ENCODE measurements at places on chromosomes 1 and 21.

- DNase-seq, result no peak
Measured at GRCh38 chr1:244336232-244336899, 115.3 kb downstream of the ADSS2 start.

- no peak for DNase-seq
Measured at GRCh38 chr1:100145116-100145515, 12.2 kb downstream of the TRMT13 start.

GRCh38 chr1:156119503-156120209, 5.1 kb downstream of the LMNA start:
- DNase-seq, result no peak

GRCh38 chr1:47830641-47831333, 166.4 kb downstream of the TRABD2B start:
- no peak for DNase-seq

- DNase-seq, result no peak
Measured at GRCh38 chr1:202619505-202619904, 90.7 kb downstream of the SYT2 start.

DNA sequence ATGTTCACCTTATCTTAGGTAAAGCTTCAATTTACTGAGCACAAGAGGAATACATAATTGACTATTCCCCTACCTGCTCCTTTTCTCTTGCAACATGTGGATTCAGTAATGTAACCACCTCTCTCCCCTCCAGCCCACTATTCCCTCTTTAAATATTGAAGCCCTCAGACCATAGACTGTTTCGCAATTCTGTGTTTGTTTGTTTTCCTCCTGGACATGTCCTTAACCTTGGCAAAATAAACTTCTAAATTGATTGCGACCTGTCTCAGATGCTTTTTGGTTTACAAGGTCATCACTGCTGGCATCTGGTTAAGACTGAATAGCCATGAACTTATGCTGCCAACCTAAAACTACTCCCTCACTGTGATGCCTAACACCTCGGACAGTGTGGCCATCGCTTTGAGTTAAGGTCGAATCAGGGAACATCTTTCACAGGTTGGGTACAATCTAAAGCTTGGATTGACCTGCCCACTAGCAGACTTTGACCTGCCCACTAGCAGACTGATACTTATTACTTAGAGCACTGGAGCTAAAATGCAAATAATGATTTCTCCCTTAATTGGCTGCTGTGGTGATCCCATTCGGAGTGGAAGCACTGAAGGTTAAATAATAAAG, 10.2 kb upstream of the CDC42BPA start:
- no peak for DNase-seq

GRCh38 chr1:65846866-65847265, 54.2 kb downstream of the PDE4B start:
- no peak for DNase-seq

DNA sequence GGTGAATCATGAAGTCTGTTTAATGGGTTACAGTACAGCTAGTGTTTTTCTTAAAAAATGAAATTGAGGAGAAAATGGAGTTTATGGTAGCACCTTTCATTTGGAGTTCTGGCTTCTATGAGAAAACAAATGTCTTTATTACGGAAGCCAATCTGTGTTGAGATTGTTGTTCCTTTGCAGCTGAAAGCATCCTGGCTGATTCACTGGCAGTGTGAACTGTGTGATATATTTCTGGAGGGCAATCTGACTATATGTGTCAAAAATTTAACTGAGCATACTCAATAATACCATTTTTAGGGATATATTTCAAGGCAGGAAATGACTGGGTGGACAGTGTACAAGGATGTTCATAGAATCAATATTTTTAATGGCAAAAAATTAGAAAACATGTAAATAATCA, 46.6 kb upstream of the LYST start:
- DNase-seq, result no peak

GRCh38 chr1:30879126-30879786, 29.3 kb downstream of the SDC3 start:
- DNase-seq, result no peak

DNA sequence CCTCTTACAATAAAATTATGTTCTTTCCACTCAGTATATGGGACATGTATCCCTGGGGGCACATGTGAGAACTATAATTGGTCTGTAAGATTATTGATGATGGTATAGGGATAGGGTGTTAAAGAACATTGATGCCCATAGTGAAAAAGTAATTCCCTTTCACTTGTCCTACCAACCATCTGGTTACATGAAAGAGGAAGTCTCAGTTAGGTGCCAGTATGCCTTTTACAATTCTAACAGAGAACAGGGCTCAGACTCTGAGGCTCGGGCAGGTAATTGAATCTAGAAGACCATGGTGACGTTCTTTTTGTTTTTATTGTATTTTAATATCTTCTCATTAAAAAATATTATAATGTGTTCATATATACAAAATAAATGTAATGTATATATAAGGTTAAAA, 113.6 kb downstream of the FGGY start:
- DNase-seq, result no peak

DNA sequence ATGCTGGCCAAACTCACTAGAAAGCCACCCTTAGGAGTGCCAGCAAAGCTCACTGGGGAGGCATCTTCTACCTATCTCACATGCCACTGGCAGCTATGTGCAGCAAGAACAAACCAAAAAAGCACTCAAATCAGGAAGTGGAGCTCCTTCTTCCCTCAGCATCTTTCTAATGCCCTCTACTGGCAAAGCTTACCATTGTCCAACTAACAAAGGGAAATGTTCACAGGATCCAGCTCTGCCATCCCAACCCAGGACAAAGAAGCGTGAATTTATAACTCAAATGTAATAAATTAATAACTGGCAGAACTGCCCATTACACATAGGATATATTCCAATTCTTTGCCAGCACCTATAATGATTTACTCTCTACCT, 38.9 kb downstream of the LEPR start:
- DNase-seq, result no peak

DNA sequence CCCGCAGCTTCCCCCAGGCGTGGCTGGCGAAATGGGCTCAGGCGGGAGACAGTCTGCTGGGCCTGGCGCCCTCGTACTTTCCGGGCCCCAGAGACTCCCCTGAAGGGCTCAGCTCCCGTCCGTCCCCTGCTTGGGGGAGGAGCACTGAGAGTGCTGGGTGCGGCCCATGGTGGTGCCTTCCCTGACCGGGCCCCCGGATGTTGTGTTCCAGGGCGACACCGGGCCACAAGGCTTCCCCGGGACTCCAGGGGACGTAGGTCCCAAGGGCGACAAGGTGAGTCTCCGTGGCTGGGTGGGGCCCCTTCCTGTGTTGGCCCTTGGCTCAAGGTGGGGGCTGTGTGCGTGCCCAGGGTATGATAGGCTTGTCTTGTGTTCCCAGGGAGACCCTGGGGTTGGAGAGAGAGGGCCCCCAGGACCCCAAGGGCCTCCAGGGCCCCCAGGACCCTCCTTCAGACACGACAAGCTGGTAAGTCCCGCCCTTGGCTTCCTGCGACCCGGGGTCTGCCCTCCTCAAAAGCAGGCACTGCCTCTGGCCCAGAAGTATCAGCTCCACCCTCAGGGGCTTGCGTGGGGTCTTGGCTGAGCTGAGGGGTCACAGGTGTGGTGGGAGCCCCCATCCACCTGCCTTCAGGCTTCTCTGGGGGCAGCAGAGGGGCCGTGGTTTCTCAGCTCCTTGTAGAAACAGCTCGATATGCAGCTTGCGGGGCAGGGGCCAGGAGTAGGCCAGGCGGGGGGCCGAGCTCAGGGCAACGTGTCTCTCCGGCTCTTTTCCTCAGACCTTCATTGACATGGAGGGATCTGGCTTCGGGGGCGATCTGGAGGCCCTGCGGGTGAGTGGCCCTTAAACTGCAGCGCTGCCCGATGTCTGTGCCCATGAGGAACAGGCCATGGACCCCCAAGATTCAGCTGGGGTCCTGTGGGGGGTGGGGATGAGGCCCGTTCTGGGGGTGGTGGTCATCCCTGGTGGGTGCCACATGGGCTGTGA, 62.3 kb downstream of the SLC19A1 start:
- DNase-seq, result no peak

GRCh38 chr1:38787041-38787440, 72.5 kb downstream of the RRAGC start:
- no peak for DNase-seq

- DNase-seq, result no peak
Measured at GRCh38 chr1:2934156-2934540, 87.1 kb upstream of the ACTRT2 start.

GRCh38 chr21:45102391-45102932, 28.1 kb downstream of the ADARB1 start:
- no peak for DNase-seq

DNA sequence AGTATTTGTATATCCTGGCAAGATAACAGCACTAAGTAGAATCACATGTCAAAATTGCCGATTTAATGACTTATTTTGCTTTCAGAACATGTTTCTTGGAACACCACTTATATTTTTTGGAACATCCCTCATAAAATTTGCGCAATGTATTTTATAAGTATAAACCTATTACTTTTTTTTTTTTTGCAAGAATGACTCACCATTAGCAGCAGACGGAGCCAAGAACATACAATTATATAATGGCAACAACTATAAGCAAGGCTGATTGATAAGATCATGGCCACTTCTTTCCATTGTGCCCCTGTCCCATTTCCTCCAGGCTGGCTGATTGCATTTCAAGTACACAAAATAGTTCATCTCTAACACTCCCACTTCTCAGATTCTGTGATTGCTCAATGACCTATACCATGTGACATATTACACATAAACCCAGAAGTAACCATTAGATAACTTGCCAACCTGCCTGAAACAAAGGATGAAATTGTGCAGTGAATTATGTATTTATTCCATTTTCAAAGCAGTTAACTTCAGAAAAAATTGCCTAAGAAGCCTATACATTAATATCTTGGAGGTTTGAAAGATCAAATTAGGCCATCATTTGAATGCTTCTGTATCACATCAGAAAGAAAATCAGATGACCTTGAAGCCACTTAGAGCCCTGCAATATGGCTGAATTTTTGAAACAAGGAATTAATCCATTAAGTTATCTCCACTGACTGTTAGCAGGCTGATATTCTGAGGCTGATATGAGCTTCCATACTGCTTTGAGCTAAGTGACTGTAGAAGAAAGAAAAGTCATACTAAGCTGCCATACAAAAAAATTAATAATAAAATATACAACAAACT, 77.8 kb upstream of the PRMT6 start:
- no peak for DNase-seq

DNA sequence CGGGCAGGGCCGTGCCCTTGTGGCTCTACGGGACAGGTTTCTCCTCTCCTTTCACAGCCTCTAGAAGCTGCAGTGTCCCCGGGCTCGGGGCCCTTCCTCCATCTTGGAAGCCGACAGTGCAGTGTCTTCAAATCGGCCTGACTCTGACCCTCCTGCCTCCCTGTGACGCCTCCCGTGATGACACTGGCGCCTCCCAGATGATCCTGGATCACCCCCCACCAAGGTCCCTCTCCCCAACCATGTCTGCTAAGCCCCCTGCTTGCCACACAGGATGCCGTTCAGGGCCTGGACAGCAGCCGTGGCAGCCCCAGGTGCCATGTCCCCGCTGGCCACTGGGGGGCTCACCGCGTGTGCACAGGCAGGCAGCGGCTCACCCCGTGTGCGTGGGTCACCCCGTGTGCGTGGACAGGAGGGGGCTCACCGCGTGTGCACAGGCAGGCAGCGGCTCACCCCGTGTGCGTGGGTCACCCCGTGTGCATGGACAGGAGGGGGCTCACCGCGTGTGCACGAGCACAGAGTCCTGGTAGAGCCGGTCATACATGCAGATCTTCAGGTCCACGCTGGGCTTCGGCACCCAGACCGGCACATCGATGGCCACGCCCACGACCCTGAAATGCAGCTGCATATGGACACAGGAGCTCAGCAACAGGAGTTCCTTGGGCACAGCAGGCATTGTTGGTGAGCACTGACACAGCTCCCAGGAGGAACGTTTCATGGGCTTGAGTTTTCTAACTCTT, 24.9 kb upstream of the TMEM52 start:
- DNase-seq, result peak; percentile 38

GRCh38 chr1:180911640-180912191, 981 bp upstream of the KIAA1614 start:
- no peak for DNase-seq

- DNase-seq, result no peak
Measured at GRCh38 chr1:218392780-218393179, 47.6 kb downstream of the TGFB2 start.

- DNase-seq, result no peak
Measured at GRCh38 chr1:74425676-74426075, 86.7 kb downstream of the LRRC53 start.
